ENCODE measurements at places on chromosomes 4 and X. TPM values are rescaled to one million over a fixed set of nuclear protein-coding genes. Genes with fewer than 3 reads are reported as not detected.

The MMRN1 gene
- total RNA-seq, result 689 TPM

The PDGFRA gene
- total RNA-seq, result 42.3 TPM

The SH3RF1 gene
- 29.0 TPM for total RNA-seq

The WWC2 gene
- total RNA-seq, result 61.6 TPM

The BLOC1S4 gene
- total RNA-seq, result 19.8 TPM
